ENCODE measurements at places on chromosomes 12 and 14.

DNA sequence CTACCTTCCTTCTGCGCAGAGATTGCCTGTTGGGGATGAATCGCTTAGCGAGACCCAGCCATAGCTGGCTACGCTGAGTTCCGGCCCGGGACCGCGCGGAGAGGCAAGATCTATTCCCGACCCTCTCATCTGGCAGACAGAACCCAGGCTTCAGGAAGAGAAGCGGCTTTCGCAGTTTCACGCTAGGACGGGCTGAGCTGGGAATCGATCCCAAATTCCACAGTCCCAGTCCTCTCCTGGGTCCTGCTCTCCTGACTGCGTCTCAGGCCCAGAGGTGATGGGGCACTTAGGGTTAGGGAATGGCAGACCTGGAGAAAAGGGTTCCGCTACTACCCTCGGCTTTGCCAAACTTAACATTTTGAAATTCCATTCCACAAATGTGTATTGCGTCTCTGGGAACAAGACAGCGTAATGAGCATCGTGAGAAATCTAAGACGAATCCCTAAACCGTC is 2.8 kb downstream of the PTPN21 start:
- DNase-seq, result peak; percentile 34

DNA sequence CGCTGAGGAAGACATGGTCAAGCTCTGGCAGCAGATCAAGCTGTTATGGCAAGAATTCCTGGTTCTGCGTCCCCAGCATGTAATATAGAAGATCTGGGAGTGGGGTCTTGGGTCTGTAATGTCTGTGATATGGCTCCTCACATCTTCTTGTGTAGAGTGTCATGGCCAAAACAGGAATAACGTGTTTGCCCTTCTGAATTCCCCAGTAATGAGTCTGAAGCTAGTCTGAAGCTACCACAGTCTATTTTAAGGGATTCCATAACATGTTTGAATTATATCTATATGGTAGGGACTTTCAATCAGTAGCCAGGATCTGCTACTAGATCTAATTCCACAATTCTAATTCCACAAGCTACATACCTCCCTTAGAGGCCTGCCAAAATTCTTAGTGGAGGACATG is 31.4 kb upstream of the SOX5 start:
- DNase-seq, result no peak

- no peak for DNase-seq
Observed at GRCh38 chr12:53174881-53175491, 5.5 kb upstream of the ZNF740 start.

GRCh38 chr12:75259143-75259542 is 49.5 kb upstream of the KCNC2 start:
- DNase-seq, result no peak

GRCh38 chr14:75042035-75042434 is 9.2 kb downstream of the MLH3 start:
- DNase-seq, result no peak

GRCh38 chr12:57712701-57713100 is 18.8 kb downstream of the OS9 start:
- peak; percentile 50 for DNase-seq

DNA sequence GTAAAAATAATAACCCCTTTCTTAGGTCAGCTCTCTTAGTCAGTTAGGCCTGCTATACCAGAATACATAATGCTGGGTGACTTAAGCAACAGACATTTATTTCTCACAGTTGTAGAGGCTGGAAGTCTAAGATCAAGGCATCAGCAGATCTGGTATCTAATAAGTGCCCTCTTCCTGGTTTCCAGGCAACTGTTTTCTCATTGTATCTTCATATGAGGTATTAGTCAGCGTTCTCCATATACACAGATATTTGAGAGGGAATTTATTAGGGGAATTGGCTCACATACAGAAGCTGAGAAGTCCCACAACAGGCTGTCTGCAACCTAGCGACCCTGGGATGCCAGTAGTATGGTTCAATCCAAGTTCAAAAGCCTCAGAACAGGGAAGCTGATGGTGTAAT is 896.0 kb downstream of the GALC start:
- no peak for DNase-seq

DNA sequence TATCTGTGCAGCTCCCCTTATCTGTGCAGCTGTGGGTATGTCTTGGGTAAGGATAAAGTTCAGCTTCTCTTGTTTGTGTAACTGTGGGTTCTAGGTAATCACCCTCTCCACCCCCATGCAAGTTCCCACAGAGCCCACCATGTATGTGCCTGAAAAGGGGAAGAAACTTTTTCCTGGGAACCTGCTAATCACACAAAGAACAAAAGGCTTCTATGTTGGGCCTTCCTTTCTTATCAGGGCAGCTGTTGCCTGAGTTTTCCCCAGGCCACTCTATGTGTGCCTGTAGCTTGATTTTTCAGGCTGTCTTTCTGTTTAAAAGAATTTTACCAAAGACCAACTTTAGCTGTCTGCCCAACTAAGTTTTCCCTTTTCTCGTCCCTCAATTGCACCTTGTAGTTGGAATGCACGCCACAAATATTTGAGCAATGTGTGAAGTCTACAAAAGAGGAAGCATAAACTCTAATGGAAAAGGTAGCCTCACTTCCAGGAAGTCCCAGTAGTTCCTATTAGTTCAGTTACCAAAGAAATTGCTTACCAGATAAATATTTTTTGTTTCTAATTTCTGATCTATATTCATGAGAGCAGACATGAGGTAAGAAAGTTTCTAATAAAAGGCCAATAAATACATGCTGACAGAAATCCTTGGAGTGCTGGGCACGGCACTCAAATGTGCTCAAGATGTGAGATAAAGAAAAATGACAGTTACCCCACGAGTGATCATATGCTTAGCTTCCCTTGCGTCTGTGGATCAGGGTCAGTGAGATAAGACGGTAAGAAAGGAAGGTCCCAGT is 2.7 kb upstream of the GALC start:
- DNase-seq, result no peak

DNA sequence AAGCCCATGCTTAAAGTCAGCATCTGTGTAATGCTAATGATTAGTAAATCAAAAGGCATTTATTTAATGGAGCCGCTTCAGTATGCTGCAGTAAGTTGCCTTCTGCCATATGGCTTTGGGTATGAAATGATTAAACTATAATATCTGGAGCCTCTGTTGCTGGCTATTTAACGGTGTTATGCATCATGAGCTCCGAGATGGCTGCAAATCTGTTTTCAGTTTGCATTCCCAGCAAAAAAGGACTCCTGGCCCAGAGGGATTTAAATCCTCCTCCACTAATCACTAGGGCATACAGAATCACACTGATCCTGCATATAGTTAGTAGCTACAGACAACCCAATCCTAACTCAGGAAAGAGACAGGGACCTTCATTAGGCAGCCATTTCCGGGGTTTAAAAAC is 171.5 kb upstream of the EEA1 start:
- DNase-seq, result no peak

GRCh38 chr14:33542338-33543287 is 408.3 kb downstream of the EGLN3 start:
- DNase-seq, result no peak

DNA sequence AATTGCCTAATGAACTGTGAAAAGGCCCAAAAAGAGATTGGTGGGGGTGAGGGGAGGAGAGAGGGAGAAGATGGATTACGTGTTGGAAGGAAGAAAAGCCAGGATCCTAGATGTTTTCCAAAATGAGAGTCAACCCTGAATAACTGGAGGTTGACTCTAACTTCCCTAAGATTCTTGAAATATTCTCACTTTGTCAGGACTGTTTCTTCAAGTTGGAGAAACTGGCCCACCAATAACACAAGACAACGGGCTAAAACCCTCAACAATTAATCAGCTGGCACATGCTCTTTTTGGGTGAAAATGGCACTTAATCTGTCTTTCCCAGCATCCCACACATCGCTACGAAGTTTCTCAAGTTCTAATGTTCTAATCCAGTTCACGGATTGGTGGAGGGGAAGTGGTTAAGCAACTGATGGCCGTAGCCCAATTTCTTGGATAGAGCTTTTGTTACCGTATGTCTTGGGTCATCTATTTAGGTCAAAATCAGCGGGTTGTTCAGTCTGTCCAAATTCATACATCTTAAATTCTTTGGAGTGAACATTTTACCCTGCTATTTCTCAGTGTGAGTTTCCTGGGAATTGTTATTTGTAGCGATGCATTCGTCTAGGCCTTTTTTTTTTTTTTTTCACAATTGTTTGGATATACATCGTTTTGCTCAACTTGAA is 49.0 kb downstream of the GPHB5 start:
- no peak for DNase-seq

DNA sequence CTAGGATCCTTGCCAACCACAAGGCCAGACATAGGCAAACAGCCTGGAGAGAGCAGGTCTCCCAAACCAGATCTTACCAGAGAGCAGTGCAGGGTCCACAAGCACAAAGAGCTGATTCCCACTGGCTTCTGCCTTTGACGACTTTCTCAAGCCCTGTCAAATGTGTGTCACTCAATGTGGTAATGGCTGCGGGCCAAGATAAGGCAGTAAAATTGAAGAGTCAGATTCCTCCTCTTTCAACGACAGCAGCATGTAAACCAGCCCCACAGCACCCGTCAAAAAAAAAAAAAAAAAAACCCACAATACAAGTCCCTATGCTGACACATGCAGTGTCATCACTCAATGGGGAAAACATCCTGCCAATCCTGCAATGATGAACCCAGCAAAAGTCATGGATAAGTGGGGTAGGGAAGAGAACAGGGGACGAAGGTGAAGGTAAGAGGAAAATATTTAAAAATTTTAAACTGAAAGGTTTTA is at the start of gene STON2:
Gene STON2 (minus strand): TSS at position 123 of the 477 bp plus-strand sequence. CDS start 1,942 bp downstream, outside the sequence.
- DNase-seq, result peak; percentile 35

DNA sequence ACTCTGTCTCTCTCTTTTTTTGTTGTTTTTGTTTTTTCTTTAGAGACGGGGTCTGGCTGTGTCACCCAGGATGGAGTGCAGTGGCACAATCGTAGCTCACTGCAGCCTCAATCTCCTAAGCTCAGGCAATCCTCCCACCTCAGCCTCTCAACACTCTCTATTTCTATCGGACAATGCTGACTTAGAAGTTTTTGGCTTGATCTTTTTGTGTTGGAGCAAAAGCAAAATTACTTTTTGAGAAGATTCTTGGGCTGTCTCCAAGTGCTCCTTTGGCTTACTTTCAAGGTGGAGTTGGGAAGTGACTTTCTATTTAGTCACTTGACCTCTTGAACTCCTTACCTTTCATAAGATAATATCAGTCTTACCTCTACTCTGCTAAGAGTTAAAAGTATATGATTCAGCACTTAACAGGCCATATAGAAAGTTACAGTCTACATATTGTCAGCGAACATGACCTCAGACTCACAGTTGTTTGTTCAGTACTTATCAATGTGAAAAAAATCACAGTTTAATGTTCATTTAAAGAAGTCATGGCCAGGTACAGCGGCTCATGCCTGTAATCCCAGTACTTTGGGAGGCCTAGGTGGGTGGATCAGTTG is 15.4 kb upstream of the MIA2 start:
- no peak for DNase-seq

GRCh38 chr12:131044760-131045381 is 91.2 kb downstream of the ADGRD1 start:
- DNase-seq, result no peak

GRCh38 chr12:70484464-70484863 is 118.4 kb downstream of the KCNMB4 start:
- DNase-seq, result no peak

- no peak for DNase-seq
Observed at GRCh38 chr12:118846416-118846815, 134.9 kb upstream of the SRRM4 start.

- DNase-seq, result no peak
Observed at GRCh38 chr12:29543036-29543435, 45.5 kb upstream of the OVCH1 start.

- DNase-seq, result no peak
Observed at GRCh38 chr14:100861188-100861936, 35.4 kb downstream of the MEG3 start.

DNA sequence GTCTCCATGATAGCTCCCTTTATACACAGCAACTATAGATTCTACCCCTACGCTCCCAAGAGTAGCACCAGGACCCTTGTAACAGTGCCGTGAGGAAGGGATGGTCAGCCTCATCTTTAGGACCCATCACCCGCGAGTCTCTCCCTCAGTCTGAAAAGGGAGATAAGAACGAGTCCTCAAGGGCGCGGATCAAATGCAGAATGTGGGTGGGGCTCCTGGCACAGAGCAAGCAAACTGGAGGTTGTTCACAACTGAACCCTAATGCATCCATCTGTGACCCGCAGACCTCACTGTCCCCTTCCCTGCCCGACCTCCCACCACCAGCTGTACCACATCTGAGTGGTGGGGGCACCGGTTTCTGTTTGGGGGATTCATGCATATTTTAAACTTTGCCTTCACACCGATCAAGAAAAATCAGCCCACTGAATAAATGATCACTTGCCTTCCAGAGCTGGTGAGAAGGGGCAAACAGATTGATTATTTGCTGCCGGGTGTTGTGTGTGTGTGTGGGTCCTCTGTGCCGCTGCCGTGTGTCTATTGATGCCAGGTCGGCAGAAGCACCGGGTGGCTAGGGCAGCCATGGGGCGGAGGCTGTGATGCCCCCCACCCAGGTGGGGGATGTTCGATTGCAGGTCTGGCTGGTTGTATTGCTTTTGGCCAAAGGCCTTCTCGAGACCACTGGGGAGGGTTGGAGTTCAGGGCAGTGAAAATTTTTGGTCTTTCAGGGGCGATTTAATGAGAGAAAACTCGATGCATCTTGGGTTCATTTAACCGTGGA is 35.7 kb upstream of the BEGAIN start:
- DNase-seq, result no peak

DNA sequence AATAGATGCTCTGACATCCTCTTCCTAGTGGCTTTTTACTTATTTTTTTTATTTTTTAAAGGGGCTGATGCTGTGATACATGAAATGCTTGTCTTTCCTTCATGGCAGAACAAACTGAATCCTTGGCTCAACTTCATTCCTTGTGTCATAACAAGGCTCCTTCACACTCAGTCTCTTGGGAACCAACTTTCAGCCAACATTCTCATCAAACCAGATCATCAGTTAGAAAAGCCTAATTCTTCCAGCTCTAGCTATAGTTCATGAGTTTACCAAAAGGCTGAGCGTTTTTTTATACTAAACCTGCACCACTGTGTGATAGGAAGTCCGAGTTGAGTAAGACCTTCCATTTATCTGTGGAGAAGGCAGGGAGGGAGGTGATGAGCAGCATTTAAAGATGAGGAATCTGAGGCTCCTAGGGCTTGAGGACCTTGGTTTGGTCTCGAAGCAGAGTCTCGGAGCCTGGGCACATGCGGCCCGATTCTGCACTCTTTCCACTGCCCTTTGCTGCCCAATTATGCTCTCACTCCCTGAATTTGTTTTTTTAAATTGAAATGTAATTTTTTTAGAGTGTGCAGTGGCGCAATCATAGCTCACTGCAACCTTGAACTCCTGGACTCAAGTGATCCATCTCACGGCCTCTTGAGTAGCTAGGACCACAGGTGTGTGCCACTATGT is 8.2 kb downstream of the GPRC5D start:
- no peak for DNase-seq

DNA sequence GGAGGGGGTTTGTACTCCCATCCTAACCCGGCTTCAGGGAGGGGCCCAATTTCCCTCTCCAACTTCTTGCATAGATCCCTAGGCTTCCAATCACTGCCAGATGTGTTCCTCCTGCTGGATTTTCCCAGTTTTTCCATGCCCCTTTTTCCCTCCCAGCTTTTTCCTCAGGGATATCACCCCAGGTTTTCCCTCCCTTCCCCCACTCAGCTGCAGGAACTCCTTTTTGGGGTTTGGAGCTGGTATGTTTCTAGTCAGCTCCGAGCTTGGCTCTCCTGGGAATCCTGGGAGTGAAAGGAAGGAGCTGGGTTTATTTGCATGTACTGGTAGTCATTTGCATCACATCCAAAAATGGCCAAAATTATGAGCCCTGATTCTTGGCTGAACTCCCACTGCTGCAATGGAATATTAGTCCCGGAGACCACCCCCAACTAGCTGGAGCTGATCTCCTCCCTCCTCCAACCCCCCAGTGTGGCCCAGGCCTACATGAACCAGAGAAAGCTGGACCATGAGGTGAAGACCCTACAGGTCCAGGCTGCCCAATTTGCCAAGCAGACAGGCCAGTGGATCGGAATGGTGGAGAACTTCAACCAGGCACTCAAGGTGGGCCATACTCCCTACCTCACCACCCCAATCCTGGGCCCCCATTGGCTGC is 1.4 kb upstream of the RDH5 start:
- DNase-seq, result no peak
